ENCODE measurements at places on chromosomes 3 and 15.

DNA sequence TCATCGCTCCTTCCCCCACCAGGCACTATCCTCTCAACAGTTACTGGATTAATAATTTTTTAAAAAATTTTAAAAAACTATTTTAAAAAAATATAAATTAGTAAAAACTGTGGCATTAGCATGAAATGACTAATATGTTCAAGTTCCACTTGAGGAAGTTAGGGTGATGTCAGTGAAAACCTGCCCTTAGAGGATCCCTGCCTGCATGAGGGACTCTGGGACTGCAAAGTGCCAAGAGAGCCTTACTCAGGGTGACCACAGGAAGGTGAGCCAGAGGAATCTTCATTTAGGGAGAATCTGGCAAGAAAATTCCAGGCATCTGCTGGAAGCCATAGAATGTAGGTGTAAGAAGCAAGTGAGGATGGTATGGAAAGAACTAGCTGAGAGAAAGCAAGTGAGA, 157.7 kb upstream of the BCL6 start:
- DNase-seq, result no peak

DNA sequence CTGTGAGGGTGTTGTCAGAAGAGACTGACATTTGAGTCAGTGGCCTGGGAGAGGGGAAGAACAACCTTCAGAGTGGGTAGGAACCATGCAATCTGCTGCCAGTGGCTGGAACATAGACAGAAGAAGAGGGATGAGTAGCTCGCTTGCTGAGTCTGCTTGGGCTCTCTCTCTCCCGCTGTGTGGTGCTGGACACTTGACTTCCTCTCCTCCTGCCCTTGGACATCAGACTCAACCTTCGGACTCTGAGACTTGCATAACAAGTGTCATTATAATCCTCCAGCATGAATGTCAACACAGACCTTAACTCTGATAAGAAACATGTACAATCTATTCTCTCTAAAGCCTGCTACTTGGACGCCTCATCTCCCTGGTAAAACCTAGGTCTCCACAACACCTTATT, 5.9 kb upstream of the NMD3 start:
- no peak for DNase-seq

- peak; percentile 99 for DNase-seq
Observed at GRCh38 chr3:57597127-57597923, at the start of gene ARF4. Gene ARF4 (minus strand): TSS chr3:57597344. CDS start chr3:57597140, 204 bp downstream.

- DNase-seq, result no peak
Observed at GRCh38 chr3:27615555-27615954, 106.6 kb downstream of the EOMES start.

DNA sequence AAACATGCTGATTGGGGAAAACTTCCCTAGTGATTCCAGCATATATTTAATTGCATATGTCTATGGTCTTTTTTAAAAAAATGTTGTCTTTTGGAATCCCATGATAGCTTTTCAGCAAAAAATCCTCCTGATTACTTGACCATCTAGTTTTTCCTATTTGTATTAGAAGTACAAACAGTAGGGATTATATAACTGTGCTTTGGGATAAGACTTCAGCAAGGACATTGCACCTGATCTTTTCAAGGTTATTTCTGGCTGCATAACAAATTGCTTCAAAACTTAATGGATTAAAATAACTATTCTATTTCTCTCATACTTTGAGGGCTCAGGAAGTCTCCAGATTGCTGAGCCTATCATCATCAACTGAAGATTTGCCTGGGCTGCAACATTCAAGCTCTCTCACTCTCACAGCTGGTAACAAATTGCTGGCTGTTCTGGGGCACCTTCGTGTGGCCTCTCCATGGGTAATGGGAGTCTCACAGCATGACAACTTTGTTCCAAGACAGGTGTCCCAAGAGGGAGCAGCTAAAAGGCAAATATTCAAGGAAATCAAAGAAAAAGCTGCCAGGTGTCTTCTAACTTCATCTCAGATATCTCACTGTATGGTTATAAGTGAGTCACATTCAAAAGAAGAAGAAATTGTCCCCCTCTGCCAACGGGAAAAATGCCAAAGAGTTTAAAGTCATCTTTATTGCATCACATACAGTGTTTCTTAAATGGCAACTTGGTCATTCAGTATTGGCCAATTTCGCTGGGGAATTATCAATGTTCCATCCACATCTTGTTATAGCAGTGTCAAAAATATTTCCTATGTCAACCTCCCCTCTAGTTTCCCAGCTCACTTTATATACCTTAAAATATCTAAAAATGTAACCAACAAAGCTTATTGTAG, 644.5 kb upstream of the GRM7 start:
- no peak for DNase-seq

- DNase-seq, result no peak
Observed at GRCh38 chr15:65682404-65682911, 60.7 kb downstream of the SLC24A1 start.

GRCh38 chr15:35054380-35054779, 30.7 kb downstream of the NANOGP8 start:
- no peak for DNase-seq

GRCh38 chr3:177599326-177599725, 402.0 kb upstream of the TBL1XR1 start:
- no peak for DNase-seq

DNA sequence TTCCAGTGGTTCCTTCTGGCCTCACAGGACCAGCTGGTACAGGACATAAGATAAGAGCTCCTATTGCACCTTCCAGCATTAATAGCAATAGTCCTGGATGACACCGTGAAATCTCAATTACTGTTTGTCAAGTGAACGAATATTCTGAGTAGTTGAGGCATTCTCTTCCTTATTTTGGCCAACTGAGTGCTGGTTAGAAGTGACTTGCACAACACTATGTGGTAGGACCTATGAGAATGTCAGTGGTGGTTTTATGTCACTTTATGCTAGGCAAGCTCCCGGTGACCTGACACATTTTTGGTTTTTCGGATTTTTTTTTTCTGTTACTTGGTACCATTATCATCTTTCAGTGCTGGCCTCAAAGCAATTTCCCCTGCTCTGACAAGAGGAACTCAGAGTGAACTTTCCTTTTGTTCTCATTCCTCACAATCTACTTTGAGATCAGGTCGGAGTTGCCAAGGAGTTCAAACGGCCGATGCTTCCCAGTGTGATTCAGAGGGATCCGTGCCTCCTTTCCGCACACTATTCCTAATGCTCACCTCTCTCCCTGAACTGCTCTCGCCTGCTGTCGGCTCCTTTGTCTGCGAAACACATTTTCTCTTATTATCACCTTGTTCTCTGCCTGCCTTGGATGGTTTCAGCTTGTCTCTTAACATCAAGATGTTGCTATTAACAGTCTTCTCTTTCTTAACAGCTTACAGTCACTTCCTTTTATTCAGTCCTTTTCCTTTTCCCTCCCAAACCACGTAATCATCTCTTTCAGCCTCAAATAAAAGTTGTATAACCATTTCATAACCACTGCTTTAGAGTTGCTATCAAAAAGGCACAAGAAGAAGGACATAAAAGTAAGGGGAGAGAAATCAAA, 35.8 kb downstream of the QTRT2 start:
- DNase-seq, result no peak

- no peak for DNase-seq
Observed at GRCh38 chr15:60994963-60995475, 234.1 kb downstream of the RORA start.

- DNase-seq, result no peak
Observed at GRCh38 chr3:11120091-11120805, 34.0 kb upstream of the HRH1 start.

DNA sequence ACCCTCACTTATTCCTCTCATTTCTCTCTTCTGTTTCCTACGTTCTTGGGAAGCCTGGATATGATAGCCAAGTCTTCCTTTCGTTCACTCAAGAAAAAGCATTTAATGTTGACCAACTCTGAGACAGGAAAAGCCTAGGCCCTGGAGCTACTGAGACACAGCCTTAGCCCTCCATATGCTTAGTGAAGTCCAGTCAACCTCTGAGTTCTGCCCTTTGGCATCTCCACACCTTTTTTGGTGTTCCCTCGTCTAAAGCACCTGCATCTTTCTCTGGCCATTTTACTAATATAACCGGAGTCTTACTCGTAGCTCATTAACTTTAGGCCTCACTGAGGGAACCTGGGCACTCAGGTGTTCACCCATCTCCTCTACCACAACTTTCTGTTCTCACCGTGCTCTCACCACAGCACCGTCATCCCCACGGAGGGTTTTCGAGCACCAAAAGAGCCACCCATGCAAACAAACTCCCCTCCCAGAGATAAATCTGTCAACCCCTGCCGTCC, 632 bp downstream of the MTHFS start:
- no peak for DNase-seq

DNA sequence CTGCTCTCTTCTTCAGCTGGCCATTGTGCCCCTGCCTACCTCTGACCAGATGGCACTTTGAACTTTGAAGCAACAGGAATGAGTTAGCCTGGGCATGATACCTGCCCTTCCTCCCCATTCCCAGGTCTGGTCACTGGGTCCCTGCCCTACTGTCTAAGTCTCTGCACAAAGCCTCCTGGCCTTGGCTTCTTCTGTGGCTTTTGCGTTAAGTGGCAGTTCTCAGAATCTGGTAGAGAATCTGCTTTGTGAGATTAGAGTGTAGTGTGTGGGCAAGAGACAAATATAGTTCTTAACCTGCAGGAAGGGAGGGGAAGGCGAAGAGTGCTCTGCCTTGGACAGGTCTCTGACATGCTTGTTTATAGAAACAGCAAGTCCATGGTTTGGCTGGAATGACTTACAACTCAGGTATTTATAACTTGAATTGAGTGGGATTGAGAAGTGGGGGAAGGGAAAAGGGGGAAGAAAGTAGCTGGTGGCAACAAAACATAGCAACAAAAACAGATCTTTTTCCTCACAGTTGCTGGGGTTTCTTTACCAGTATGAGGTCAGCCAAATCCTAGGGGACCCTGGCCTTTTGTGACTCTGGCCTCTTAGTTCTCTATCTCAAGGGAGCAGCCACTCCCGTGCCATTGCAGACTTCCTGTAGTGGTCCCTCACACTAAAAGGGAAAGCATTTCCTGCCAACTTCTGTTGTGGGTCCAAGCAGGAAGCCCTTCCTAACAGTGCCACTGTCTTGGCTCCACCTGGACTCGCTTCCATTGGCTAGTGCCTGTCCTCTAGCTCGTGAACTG, 16.7 kb downstream of the MAPKBP1 start:
- no peak for DNase-seq

DNA sequence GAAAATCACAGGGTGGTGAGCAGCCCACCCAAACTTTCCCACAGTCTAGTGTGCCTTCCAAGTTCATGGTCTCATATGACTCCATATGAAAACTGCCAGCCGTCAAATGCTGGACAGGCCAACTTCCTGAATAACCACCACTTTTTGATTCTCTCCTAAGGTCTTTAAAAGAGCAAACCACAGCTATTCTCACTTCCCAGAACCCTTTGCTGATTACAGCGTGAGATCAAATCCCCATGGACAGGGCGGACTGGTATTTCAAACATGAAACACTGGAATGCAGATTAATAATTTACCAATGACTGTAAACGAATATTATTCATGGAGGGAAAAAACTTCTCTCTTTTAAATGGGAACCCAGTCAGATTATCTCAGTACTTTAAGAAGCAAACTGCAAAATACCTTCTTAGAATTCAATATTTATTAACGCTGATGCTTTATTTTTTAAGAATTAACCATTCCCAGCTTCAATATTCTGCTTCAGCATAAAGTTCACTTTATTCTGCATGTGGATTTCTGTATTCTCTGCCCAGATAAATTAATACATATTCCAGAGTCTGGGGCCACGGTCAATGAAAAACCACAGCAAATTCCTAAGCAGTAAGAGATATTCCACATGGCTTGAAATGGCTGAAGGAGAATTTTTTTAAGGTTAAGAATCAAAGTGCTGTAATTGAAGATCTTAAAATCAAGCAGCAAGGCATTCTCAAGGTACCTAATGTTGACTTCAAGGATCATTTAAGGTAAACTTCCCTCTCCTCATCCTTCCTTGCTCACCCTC, 42.9 kb downstream of the MYO1E start:
- DNase-seq, result no peak

DNA sequence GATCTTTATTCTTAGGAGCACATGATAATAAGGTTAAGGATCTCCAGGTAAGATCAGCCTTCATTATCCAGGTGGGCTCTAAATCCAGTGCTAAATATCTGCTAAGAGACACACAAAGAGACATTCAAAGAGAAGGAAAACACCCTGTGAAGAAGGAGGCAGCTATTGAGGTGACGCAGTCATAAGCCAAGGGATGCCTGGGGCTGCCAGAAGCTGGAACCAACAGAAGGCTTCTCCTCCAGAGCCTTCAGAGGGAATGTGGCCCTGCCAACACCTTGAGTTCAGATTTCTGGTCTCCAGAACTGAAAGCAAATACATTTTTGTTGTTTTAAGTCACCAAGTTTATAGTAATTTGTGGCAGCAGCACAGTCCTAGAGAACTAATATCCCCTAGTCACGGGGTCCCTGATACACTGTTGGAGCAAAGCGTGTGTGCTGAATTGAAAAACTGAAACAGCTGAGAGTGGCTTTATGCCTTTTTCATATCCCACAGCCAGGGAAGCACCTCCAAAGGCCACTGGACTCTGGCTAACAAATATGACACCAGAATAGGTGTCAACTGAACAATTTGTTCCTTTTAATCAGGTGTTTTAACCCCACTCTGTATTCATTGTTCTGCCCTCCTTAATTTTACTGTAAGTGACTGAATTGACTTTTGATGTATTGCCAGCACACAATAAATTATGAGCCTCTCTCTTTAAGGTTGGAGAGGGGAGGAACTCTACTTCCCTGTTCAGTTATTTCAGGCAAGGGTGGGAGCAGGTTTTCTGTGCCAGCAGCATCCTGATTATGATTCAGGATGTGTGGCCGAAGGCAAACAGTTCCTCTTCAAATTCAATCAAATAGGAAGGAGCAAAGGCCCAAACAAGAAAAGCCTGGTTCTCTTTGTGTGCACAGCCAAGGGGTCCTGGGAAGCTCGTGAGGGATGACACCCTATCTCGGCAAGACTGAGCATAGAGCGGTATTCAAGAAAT, 151.8 kb upstream of the HES1 start:
- DNase-seq, result no peak

DNA sequence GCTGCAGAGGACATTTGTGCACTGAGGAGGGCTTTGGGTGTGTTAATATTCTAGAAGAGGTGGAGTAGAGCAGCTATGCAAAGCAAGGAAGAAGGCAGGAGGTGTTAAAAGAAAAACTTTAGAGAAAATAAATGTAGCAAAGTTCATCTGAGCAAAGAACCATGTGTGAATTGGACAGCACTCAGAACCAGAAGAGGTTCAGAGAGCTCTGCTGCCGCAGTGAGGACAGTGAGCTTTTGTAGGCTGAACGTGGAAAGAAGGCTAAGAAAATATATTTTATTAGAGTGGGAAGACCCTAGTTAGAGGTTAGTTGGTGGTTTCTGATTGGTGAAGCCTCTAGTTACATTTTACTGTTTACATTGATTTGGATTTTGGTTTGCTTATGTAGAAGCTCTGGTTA, 50.7 kb downstream of the ST6GAL1 start:
- DNase-seq, result no peak

DNA sequence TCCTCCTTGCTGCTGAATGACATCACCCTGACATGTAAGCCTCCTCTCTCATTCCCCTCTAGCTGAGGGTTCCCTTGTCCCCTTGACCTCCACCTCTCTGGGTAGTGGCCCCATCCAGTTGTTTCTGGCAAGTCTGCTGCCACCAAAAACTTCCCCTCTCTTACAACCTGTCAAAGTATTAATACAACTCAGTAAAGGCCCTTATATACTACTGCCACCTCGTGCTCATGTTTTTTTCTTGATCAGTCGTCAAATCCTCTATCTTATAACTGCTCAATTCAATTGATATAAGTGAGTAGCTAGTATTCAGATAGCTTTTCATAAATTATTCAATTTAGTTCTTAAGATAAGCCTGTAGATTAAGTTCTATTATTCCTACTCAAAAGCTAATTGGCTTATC, 249.6 kb downstream of the MBNL1 start:
- no peak for DNase-seq

- DNase-seq, result peak; percentile 70
Observed at GRCh38 chr15:40344631-40345120, 3.9 kb upstream of the CCDC9B start.
